ENCODE measurements at places on chromosomes 5 and 9. TPM values are rescaled to one million over a fixed set of nuclear protein-coding genes. Genes with fewer than 3 reads are reported as not detected.

ACOT12 gene
- total RNA-seq: not detected

CDC25C gene
- total RNA-seq: 10.1 TPM

TTC16 gene
- total RNA-seq: not detected

FBXL7 gene
- total RNA-seq: 1.5 TPM

TIMD4 gene
- total RNA-seq: 1.3 TPM

CDX1 gene
- not detected for total RNA-seq
